DMS79 (cell line): ENCODE measurements at places on chromosomes 16 and 17.

- no peak for DNase-seq
Measured at GRCh38 chr17:13587487-13588338, 14.0 kb downstream of the HS3ST3A1 start.

DNA sequence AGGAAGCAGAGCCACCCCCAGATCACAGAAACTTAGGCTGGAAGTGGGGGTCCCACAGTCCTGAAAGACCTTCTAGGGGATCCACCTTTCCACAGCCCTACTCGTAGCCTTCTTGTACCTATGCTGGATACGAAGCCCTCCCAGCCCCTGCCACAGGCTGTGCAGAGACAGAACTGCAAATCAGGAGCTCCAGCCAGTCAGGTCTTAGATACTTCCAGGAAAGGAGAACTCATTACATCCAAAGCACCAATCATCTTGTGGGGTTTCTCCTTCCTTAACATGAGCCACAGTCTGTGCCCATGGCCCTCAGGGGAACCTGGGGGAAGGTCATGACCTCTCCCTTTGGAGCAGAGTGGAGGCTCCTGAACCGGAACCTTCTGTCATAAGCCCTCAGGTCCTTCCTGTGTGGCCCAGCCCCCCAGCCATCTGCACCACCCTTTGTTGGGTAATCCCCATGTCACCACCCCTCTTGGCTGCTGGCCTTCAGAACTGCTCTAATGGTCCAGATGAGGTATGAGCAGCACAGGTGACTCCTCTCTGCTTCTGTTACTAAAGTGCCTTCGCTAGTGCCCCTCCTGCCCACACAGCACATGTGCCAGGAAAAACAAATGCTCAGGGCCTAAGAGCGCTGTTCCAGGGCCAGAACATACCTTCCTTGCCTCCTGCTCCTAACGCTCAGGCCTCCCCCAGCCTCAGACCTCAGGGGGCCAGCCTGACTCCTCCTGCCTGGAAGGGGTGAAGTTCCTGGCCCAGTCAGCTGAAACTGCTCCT lies 14.6 kb downstream of the SRCIN1 start:
- no peak for DNase-seq

DNA sequence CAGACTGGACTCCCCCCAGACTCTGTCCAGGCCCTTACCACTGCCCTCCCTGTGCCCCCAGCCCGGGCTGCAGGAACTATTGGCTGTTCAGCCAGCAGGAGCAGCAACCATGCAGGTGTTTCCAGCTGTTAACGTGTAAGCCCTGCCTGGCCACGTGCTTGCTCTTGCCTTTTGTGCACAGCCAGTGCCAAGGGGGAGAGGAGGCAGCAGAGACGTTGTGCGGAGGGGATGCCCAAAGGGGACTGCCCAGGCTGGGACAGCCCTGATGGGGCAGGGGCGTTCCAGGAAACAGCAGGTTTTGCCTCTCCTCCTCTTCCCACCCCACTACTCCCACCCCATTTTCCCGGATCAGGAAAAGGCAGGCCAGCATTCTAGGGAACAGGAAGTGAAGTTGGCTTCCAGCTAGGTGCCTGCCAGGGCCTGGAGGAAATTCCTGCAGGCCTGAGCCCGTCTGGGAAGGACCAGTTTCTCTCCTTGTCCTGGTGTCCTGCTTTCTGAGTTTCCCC lies 16.7 kb upstream of the LASP1NB start:
- no peak for DNase-seq

GRCh38 chr16:70647441-70648359 lies 1.3 kb downstream of the IL34 start:
- DNase-seq = no peak

DNA sequence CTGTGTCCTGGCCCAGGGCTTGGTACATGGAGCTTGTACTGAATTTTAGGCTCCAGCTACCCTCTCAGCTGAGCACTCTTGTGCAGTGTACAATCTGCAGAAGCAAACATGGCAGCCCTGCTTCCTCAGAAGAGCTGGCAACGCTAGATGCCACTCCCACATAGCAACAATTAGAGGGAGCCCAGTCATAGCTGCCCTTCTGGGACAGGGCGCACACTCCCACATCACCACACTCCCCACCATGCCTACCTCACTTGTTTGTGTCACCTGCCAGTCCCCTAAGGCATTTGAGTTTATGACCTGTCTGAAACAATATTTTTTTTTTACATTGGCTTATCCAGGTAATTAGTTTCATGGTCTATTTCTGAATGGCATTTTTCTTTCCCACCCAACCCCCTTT lies 72.3 kb downstream of the C17orf67 start:
- no peak for DNase-seq
